ENCODE measurements at places on chromosomes 13 and 19.
A peak's percentile ranks its signal among the peaks of the same experiment; 100 is the strongest.

DNA sequence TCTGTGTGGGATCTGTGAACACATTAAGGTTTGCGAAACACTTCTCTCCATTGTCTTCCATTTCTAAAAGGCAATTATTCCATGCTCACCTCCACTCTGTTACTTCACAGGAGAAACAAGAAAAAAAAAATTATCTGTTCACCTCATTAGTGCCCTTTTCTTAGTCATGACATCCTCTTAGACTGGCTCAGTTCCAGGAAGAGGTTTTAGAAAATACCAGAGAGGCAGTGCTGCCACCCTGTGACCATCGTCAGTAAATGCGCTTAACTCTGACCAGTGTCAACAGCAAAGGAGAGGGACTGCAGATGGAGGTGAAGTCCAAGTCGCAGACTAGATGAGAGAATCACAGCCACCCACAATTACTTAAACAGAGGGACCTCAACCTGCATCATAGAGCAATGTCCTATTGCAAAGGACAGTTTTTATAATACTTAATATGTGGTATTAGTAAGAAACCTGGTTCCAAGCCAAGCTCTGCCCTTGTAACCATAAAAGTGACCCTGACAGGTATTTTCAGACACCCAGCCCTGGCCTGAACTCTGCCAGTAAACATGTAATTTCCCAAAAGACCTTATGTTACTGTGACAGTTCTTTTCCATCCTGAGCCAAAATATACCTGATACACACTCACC, 19.4 kb downstream of the CEACAM21 start:
- peak; percentile 64 for DNase-seq

DNA sequence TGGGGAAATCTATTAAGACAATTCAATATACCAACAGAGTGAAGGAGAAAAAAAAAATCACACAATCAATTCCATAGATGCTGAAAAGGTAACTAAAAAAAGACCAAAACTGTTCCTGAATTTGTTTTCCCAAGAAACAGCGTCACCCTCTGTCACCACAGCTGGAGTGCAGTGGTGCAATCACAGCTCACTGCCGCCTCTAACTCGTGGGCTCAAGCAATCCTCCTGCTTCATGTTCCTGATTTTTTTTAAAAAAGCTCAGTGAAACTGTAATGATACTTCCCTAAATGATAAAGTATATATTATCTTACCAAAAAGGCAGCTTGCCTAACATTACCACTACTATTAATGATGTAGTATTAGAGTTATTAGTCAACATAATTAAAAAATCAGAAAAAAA, 19.6 kb upstream of the ZFP14 start:
- no peak for DNase-seq

- DNase-seq: no peak
Observed at GRCh38 chr13:34004676-34005075, 186.7 kb downstream of the RFC3 start.

DNA sequence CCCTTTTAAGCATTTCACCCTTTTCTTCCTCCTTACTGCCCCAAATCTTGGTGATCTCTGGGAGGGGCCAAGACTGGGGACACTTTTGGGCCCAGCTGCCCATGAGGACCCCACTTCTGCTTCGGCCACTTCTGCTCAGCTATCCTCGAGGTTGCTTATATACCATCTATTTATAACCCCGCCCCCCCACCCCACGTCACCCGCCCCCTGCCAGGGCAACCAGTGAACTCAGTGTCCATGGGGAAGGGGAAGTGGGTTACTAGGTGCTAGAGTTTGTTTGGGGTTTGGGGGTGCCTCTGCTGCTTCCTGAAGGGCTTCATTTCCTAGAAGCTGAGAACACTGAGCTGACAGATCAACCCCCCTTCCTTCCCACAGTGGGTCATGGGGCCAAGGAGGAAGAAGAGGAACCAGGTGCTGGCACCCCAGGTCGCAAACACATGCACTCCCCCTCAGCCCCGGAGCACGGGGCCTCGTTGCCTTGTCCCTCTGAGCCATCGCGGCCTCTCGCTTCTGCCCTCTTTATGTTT, 6.1 kb upstream of the ADGRE5 start:
- no peak for DNase-seq

- no peak for DNase-seq
Observed at GRCh38 chr13:107886118-107886517, 329.2 kb downstream of the LIG4 start.

- DNase-seq: no peak
Observed at GRCh38 chr13:51151463-51151862, 40.4 kb upstream of the C13orf42 start.

GRCh38 chr13:112748947-112749735, 59.3 kb downstream of the ATP11A start:
- no peak for DNase-seq

DNA sequence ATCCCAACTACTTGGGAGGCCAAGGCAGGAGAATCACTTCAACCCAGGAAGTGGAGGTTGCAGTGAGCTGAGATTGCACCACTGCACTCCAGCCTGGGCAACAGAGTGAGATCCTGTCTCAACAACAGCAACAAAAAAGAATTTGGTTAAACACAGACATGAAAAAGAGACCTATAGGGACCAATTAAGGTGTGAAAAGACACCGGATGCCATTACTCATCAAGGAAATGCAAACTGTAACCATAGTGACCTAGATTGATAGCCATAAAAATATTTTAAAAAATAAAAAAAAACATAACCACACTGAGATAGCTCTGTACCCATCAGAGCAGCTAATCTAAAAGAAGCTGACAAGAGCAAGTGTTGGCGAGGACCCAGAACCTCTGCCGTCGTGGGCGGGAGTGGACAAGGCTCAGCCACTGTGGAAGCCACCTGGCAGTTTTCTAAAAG, 37.1 kb upstream of the ISYNA1 start:
- no peak for DNase-seq

DNA sequence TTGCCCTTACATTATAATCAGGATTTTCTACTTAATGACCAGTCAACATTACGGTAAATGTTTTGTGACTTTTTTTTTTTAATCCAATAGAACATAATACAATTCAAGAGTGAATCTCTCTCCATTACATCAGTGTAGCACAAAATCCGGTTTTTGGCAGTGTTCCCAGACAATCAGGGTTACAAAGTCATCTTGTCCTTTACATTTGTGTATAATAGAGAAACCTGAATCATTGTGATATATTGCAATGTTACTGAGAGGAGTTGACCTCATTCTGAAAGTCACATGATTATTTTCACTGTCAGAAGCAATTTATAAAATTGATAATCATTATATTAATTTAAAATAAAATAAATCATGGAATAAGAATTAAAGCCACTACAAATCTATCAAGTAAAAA, 1346.0 kb upstream of the SPRY2 start:
- no peak for DNase-seq

DNA sequence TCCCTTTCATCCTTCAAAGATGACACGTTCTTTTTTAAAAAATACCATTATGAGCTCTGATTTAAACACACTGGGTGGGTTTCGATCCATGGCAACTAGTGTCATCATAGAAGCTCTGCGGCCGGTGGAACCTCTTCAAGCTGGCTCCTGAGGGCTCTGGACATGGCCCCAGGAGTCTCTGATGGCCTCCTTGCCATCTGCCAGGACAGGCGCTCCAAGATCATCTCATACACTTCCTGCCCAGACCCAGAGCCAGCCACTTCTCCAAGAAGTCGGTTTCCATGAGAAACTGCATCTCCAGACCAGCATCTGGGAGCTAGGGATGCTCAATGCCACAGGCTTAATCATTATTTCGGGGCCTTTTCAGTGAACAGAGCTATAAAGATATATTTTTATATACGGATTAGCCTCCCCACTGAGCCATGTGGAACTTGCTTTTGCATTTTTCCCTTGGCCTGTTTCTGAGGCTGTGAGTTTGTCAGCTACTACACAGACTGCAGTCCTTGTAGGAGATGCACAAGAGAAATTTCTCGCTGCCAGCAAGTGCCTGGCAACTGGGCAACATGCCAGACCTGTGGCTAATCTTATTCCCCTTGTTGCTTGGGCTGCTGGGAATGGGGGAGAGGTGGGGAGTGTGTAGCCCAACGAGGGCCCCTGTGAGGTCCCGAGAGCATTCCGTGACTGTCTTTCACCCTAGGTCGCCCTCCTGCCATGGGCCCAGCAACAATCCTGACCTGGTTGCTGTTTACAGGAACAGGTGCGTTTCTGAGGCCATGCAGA, 15.9 kb downstream of the SUGP1 start:
- no peak for DNase-seq

DNA sequence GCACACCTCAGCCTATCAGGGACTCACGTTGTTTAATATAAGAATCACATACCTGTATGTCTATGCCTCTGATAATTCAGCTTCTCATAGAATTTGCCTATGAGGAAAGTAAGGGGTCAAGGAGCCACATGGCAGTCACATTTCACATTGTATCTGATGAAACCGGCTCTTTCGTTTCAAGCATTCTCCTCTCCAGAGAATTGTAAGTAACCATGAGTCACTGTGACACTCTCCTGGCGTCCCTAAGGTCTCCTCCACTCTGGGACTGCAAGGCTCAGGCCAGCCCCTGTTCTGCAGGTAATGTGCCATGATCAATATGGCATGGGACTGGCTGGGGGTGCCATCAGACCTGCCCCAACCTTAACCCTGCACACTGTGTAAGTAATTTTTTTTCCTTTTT, 503.3 kb downstream of the COG6 start:
- no peak for DNase-seq

- DNase-seq: no peak
Observed at GRCh38 chr13:31160857-31161556, 697 bp downstream of the HSPH1 start.

DNA sequence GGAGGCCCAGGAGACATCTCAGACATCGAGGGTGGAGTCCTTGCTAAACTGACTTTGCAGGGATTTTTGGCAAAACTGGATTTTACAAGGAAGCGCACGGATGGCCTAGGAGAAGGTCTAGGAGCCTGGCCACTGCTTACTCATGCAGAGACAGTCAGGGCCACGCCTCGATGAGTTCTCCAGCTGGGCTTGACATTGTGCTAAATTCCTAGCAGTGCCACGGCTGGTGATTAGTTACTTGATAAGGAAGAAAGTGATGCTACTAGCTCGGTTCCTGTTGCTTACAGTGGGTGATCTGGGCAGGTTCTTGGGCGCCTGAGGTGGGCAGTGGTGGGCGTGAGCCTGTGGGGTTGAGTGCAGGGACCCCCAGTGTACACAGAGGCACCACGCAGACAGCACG, 143.4 kb downstream of the SOX1 start:
- no peak for DNase-seq

DNA sequence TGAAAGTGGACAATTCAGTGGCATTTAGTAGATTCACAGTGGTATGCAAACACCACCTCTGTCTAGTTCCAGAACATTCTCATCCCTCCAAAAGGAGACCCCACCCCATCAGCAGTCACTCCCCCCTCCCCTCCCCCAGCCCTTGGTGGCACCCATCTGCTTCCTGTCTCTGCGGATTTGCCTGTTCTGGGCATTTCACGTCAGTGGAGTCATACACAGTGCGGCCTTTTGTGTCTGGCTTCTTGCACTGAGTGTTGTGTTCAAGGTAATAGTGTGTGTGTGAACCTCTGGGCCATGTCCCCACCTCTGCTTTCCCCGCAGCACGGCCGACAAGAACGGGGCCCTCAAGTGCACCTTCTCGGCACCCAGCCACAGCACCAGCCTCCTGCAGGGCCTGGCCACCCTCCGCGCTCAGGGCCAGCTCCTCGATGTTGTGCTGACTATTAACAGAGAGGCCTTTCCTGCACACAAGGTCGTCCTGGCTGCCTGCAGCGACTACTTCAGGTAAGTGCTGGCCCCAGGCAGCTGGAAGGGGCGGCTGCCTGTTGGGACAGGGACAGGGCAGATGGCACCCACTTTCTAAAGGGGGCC, 19.4 kb upstream of the CRTC1 start:
- DNase-seq: no peak

DNA sequence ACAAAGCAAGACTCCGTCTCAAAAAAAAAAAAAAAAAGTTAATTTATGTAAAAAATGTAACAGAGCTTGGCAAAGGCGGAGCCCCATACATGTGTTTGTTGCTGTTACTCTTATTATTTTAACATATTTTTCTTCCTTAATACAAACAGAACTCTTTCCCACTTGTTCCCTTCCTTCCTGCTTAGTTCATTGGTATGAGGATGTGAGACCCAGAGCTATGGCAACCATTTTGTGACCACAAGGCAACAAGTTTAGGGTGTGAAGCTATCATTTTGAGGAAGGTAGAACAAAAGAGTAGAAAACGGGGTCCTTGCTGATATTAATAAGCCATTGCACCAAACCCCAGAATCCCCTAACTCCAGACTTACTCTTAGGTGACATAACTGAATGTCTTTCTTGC, 5.4 kb downstream of the IFNL1 start:
- no peak for DNase-seq

GRCh38 chr13:94030415-94031119, 448.9 kb downstream of the DCT start:
- DNase-seq: no peak

- DNase-seq: no peak
Observed at GRCh38 chr13:114296902-114297301, 15.5 kb downstream of the UPF3A start.

GRCh38 chr13:51249255-51249654, 27.1 kb downstream of the FAM124A start:
- DNase-seq: no peak

GRCh38 chr13:53160211-53160610, 131.6 kb downstream of the OLFM4 start:
- no peak for DNase-seq

DNA sequence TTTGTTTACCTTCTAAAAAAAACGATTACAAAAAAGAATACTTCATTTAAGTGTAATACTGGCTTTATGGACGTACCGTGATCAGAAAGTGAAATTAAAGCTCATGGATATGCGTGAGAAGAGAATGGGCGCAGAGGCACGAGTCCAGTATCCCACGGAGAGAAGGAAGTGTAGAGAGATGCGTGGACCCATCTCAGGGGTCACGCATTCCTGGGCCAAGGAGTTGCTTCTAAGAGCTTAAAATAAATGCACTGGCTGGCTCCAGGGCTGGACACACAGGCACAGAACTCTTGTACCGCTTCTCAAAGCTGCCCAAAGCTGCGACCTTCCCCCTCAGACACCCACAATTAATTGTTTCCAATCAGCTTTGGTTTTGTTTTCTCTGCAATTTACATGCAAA, 8.7 kb upstream of the SPC24 start:
- DNase-seq: no peak

GRCh38 chr19:32189956-32190706, 155.3 kb upstream of the ZNF507 start:
- no peak for DNase-seq

GRCh38 chr13:95462801-95463200, 89.7 kb upstream of the CLDN10 start:
- no peak for DNase-seq

DNA sequence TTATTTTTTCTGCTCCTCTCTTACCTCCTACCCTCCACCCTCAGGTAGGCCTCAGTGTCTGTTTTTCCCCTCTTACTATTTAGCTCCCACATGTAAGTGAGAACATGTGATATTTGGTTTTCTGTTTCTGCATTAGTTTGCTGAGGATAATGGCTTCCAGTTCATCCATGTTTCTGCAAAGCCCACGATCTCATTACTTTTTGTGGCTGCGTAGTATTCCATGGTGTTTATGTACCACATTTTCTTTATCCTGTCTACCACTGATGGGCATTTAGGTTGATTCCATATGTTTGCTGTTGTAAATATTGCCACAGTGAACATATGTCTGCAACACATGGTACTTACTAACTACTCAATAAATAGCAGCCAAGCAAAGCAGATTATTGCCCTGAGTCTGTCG, 56.8 kb downstream of the DNAJC15 start:
- no peak for DNase-seq

Data from HS-27A (cell line).